NCI-H1930 (cell line): ENCODE measurements at places on chromosomes 3 and 15.

DNA sequence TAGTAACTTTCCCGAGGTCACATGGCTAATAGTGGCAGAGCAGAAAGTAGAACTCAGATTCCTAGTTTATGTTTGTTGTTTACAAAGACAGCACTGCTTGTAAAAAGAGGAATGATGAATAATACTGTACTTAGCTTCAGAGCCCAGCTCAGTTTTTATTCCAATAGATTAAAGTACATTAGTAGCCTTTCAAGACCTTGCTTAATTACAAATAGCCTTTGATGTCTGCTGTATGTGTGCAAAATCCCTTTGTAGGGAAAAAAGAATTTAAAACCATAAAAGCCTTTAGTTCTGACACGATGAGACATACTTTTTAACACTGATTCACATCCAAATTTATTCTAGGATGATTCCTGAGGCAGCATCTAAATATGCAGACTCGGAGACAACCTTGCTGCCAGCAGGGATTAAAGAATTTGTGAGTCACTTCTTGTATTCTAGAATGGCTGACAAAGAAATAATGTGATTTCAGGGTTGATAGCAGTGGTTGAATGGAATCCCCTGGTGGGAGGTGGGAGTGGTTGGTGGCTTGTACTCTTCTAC, 324.2 kb upstream of the TGFBR2 start:
- DNase-seq = no peak

DNA sequence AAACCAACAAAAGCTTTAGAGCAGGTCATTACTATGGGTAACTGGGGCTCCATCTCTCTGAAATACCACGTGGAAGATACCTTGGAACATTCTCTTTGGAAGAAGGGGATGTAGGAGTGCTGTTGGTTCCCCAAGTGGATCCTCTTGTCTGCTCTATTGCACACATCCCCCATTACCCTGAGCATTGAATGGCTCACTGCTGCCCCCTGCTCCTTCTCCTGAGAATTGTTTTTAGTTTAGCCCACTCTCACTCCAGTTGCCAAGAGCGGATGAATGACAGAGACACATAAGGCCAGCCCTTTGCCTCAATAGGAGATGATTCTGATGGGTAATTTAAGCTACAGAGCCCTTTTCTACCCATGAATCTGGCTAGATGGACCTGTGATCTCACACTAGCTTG, 135.6 kb upstream of the SUCLG2 start:
- DNase-seq = no peak

DNA sequence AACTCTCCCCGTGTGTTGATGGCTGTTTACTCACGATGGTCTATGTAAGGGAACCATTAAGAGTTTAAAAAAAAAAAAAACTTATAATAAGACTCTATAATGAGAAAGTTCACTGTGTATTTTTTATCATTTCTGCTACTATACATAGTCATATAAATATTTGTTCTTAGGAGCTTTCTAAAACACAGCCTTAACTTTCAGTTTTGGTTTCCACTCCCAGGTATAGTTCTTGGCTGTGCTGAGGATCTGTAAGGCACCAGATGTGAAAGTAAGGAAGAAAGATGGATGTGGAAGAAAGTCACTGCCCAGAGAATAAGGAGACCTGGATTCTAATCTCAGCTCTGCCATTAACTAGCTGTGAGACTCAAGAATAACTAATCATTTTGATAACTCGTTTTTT, 101.9 kb upstream of the THBS1 start:
- no peak for DNase-seq

DNA sequence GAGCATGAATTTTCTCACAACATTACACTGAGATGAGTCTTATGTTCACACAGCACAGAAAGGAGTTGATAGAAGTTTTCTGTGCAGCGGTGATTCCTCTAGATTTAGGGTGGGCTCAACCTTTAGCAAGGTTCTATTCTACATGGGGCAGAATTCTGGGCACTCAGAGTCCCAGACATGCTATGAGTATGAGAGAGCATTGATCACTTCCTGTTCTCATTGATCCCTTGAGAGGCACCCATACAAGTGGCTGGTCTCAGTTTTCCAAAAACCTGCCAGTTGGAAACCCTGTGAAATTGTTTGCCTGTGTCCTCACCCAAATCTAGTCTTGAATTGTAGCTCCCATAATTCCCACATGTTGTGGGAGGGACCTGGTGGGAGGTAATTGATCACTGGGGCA, 112.5 kb upstream of the NR2F2 start:
- DNase-seq = no peak

- DNase-seq = no peak
Observed at GRCh38 chr15:44289259-44289790, 806 bp downstream of the GOLM2 start.

DNA sequence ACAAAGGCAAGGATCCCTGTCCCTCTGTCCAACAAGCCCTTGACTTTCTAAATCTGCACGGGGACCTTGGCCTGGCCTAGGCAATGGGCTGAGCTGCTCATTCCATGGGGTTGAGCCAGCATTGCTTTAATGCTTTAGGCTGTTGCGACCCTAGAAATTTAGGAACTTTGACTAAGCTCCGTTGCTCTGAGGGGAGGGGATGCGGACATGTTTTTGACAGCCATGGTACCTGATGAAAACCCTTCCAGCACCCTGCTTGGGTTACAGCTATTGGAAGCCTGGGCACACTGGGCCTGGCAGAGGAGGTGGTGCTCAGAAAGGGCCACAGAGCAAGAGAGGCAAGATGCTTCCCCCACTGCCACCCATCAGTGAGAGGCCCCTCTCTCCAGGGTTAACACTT, 37.1 kb downstream of the SYNM start:
- DNase-seq = no peak

GRCh38 chr3:159600291-159600690, 388.3 kb upstream of the IL12A start:
- peak; percentile 28 for DNase-seq

GRCh38 chr3:125582707-125583106, 12.6 kb downstream of the OSBPL11 start:
- DNase-seq = no peak

DNA sequence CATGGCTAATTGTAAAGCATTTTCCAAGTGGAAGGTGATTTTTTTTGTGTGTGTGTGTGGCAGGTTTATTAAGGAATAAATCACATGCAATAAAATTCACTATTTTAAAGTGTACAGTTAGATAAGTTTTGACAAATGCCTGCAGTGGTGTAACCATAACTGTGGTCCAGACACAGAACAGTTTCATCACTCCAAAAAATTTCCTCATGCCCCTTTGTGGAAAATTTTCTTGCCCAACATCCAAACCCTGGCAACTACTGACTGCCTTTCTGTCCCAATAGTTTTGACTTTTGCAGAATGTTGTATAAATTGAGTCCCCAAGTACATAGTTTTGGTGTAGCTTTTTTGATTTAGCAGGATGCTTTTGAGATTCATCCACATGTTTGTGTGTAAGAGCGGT, 135.1 kb upstream of the KLHL25 start:
- DNase-seq = no peak

- no peak for DNase-seq
Observed at GRCh38 chr3:175193815-175194518, 334.8 kb downstream of the NAALADL2 start.

GRCh38 chr15:47505712-47506328, 211.5 kb upstream of the SEMA6D start:
- DNase-seq = no peak

- DNase-seq = no peak
Observed at GRCh38 chr3:25589783-25590258, 74.9 kb downstream of the TOP2B start.

DNA sequence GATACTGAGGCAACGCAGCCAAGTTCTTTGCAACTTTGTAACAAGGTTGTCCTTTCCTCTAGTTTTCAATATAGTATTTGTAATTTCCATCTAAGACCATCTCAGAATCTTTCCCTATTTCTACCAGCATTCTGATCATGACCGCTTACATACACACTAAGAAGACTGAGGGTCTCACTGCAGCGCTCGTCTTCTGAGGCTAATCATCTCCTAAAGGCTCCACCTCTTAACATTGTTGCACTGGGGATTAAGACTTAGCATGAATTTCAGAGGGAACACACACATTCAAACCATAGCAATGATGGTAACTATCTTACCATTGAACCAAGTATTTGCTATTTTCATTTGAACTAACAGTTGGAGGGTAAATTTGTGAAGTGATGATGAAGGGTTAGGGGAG, 463.3 kb upstream of the CCDC54 start:
- DNase-seq = no peak

DNA sequence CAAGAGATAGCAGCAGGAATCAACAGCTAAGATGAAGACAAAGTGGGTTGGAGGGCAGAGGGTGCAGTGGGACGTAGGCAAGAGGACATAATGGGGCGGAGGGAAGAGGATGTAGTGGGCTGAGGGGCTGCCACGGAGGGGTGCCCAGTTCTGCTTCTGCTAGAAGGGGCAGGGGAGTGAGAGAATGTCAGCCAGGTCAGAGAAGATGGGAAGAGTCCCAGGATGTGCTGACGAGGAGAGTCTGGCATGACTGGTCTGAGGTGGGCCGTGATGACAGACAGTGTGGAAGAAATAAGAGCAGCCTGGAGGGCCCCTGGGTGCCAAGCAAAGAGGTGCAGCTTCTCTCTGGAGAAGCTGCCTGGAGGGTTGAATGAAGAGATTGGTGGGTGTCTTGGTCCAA, 4.0 kb downstream of the SPSB4 start:
- no peak for DNase-seq

DNA sequence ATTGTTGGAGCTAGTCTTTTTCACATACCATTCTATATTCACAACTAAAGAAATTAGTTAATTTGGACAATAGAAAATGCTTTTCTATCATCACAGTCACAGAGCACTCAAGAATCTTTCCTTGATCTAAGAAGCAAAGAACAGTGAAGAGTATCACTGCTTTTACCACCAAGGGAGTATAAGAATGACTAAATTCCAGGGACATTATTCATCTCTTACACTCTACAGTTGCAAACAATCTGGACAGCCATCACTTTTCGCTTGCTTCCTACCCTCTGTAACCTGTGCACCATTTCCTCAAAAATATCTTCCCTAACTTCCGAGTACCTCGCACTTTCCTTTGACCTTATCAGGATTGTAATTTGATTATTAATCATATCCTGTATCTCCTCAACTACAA, 359.5 kb upstream of the TMCO5A start:
- no peak for DNase-seq

DNA sequence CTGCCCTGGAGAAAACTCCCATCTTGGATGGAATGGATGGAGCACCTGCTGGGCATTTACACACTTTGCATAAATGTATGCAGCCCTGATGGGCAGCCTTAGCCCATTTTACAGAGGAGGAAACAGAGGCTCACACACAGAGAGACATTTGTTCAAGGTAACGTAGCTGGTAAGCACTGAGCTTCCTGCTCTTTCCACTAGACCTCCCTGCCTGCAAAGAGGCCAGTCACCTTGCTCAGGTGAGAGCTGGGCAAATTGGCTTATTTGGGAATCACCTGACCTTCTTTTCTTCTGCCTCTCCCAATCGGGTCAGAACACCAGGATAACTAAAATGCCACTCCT, 51.4 kb upstream of the FLNB start:
- no peak for DNase-seq

GRCh38 chr3:31057891-31058290, 163.4 kb upstream of the GADL1 start:
- no peak for DNase-seq

GRCh38 chr15:60975952-60976351, 253.2 kb downstream of the RORA start:
- DNase-seq = no peak

GRCh38 chr15:47644722-47645121, 72.6 kb upstream of the SEMA6D start:
- no peak for DNase-seq

- no peak for DNase-seq
Observed at GRCh38 chr3:47577583-47578118, 1.0 kb downstream of the CSPG5 start.

GRCh38 chr15:25869701-25870100, 6.6 kb upstream of the ATP10A start:
- DNase-seq = no peak

DNA sequence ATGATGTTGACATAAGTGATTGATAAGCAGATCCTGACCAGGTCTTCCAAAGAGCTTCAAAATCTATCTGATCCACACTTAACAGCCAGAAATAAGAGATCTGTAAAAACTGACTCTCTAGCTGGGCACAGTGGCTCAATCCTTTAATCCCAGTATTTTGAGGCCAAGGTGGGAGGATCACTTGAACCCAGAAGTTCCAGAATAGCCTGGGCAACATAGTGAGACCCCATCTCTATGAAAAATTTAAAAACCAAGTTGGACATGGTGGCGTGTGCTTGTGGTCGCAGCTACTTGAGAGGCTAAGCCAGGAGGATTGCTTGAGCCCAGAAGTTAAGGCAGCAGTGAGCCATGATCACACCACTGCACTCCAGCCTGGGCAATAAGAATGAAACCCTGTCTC, 43.6 kb downstream of the PIGB start:
- no peak for DNase-seq

GRCh38 chr3:25023876-25024275, 404.2 kb upstream of the RARB start:
- DNase-seq = no peak

- DNase-seq = no peak
Observed at GRCh38 chr15:75671730-75672602, 24.3 kb downstream of the SNX33 start.

GRCh38 chr3:124650798-124651197, 79.5 kb upstream of the UMPS start:
- no peak for DNase-seq

DNA sequence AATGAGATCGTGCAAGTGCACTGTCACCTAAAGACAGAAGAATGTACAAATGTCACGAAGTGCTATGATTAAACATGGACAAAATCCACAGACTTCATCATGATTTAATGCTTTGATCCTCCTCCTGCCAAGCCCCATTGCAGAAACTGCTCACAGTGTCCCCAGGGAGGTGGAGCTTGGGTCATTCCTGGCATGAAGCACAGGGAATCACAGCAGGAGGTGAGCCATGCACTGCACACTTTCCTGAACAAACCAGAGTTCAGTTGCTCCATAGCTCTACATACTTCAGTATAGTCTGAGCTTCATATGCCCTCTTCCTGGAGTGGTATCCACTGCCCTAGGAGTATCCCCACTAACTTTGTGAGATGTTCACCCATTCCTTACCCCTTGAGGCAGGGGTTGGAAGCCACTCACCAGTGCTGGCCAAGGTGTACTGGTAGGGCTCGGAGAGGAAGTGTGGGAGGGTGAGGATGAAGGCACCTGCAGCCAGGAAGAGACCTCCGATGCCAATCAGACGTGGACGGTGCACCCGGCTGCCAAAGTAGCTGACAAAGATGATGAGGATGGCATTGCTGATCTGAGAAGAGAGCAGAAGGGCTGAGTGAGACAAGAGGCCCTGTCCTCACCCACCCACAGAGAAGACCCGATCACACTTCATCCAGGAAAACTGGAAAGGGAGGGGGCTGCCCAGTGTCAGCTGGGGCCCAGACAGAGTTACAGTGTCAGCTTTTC, 56.3 kb downstream of the SLCO2A1 start:
- DNase-seq = no peak

- no peak for DNase-seq
Observed at GRCh38 chr15:77225088-77225487, 154.2 kb upstream of the TSPAN3 start.

GRCh38 chr3:49803465-49804140, 542 bp downstream of the INKA1 start:
- no peak for DNase-seq
